CD4-positive, alpha-beta T cell treated with Interleukin-12 subunit alpha and Interleukin-12 subunit beta, for 1 hour (primary cell): ENCODE measurements at places on chromosomes 6 and 20.

GRCh38 chr6:138473144-138473543, 26.1 kb downstream of the NHSL1 start:
- DNase-seq = no peak

- DNase-seq = no peak
Measured at GRCh38 chr20:50646483-50646996, 44.8 kb downstream of the RIPOR3 start.

DNA sequence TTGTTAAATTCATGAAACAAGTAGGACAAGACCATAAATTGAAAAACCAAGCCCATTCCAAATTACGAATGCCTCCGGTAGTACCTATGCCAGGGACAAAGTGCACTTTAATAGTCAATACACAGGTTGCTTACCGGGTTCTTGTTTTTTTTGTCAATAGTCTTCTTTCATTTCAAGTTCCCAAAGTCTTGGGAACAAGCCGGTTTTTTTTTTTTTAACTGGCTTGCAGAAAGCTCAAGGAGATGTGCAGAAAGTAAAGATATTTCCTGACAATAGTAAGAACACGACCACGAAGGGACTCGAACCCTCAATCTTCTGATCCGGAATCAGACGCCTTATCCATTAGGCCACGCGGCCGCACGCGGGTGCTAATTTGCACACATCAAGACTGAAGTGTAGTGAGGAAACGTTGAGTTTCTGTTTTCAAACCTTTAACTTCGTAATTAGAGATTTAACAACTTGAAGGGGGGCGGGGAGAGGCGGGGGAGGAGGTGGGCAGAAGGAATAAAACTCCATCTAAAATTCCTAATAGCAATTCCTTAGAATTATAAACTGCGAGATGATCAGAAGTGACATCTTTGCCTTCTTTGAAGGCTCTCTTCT, 181.0 kb downstream of the TRIM27 start:
- DNase-seq = no peak

GRCh38 chr6:145630598-145630997, 104.7 kb downstream of the EPM2A start:
- no peak for DNase-seq

GRCh38 chr6:122872311-122872710, 83.3 kb downstream of the SMPDL3A start:
- DNase-seq = no peak

DNA sequence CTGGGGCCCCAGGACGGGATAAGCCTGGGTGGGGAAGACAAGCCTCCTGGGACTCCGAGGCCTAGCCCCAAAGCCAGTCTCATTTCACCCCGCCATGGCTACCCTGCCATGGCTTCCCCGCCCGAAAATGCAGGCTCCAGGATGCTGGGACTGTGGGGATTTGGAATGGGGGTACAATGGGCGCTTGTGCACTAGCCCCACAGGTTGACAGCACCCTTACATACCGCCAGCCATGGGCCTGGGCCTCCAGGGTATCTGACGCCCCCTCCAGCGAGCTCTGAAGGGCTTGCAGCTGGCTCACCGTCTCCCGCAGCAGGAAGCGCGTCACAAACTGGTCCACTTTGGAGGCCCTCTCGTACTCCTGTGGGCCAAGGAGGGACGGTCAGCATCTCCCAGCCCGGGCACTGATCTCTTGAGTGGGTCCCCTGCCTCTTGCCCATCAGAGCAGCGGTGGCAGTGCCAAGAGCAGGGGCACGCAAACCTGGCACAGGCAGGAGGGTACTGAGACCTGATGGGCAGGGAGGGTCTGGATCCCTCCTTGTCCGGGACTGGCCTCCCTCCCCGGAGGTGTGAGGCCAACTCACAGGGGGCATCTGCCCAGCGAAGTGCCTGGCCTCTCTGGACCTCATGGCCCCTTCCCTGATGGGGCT, 2.0 kb upstream of the C20orf144 start:
- no peak for DNase-seq

- no peak for DNase-seq
Measured at GRCh38 chr6:77292564-77293546, 170.4 kb downstream of the HTR1B start.

DNA sequence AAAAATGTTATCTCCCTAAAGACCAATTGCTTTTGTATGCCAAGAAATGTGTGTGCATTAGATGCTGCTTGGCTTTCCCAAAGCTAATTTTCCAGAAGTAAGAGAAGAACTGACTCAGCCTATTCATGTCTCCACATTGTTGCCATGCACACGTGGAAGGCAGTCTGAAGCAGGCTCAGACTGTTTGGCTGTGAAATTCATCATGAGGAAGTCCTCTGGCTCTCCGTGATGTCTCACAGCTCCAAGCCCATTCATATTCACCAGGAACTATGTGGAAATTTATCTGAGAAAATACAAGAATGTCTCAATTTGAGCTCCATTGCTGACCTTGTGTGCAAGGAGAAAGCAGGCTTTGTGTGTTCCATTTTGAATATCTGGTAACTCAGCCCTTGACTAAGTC, 1022.2 kb upstream of the GJE1 start:
- DNase-seq = no peak
